Activated CD4-positive, alpha-beta T cell treated with anti-CD3 and anti-CD28 coated beads, Interleukin-2, amount 50 U/mL, for 48 hours (primary cell): ENCODE measurements at places on chromosomes 2 and 18.
A peak's percentile ranks its signal among the peaks of the same experiment; 100 is the strongest.

GRCh38 chr2:118755384-118755783 lies 92.1 kb downstream of the EN1 start:
- DNase-seq = no peak

GRCh38 chr18:61348230-61348629 lies 15.0 kb downstream of the CDH20 start:
- DNase-seq = no peak

DNA sequence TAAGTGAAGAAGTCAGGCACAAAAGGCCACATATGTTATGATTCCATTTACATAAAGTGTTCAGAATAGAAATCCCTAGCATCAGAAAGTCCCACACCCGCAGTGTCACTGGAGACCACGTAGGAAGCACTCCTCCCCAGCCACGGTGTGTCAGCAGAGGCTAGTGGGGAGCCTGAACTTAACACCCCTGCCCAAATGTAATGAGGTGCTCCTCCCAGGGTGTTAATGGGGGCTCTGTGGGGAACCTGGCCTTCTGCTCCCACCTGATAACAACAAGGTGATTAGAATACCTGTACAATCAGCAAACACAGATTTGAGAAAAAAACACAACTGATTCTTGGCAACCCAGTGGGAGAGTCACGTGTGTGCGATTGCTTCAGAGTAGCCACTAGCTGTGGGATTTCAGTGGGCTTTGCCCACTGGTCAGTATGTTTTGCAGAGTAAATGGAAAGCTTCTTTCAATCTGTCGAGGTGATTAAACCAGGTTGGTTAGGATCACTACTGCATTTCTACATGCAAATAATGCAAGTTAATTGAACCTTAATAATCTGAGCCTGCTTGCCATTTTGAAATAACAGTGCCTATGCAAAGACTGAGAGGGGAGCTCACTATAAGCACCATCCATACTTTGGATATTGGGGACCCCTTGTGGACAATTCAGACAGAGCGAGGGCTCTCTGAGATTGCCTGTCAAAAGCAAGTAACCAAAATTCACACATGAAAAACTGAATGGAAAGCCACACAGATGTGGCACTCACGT lies 20.6 kb upstream of the ATRAID start:
- DNase-seq = peak; percentile 38

GRCh38 chr2:96091711-96092572 lies 24.4 kb downstream of the ADRA2B start:
- DNase-seq = peak; percentile 1

- no peak for DNase-seq
Measured at GRCh38 chr2:39435741-39436591, 1.1 kb downstream of the MAP4K3 start.
